ENCODE measurements at places on chromosomes 2 and 18. TPM values are rescaled to one million over a fixed set of nuclear protein-coding genes. Genes with fewer than 3 reads are reported as not detected.

The KIF1A gene
- 11.5 TPM for polyA plus RNA-seq

The LGALSL gene
- 23.8 TPM for polyA plus RNA-seq

The MC4R gene
- polyA plus RNA-seq, result 0.20 TPM

The CFC1 gene
- not detected for polyA plus RNA-seq

The COLEC12 gene
- 40.8 TPM for polyA plus RNA-seq

Measured in muscle of arm (tissue), 14 donors.